ENCODE measurements at places on chromosomes 12 and 14. TPM values are rescaled to one million over a fixed set of nuclear protein-coding genes. Genes with fewer than 3 reads are reported as not detected.

Gene CELA1
- total RNA-seq: not detected

Gene TMEM229B
- 0.52 TPM for total RNA-seq

Gene DGKA
- 16.5 TPM for total RNA-seq

Gene DAAM1
- 29.8 TPM for total RNA-seq

Gene SLC22A17
- 0.17 TPM for total RNA-seq

Gene SLC38A4
- 5.1 TPM for total RNA-seq

Gene SYNDIG1L
- total RNA-seq: not detected

Gene ZFHX2
- total RNA-seq: 0.11 TPM

Gene SLC41A2
- total RNA-seq: 3.7 TPM

Data from dermis lymphatic vessel endothelial cell (primary cell).